ENCODE measurements at places on chromosomes 3 and 15. TPM values are rescaled to one million over a fixed set of nuclear protein-coding genes. Genes with fewer than 3 reads are reported as not detected.

HAUS2 gene
- total RNA-seq = 37.8 TPM

ARL13B gene
- 12.7 TPM for total RNA-seq

KNG1 gene
- not detected for total RNA-seq

CLRN1 gene
- total RNA-seq = not detected

C3orf85 gene
- not detected for total RNA-seq

CRELD1 gene
- total RNA-seq = 21.6 TPM

TMCO5A gene
- total RNA-seq = not detected

PRC1 gene
- total RNA-seq = 185 TPM

TTLL13 gene
- not detected for total RNA-seq

CSPG4 gene
- total RNA-seq = not detected

RASSF1 gene
- 27.0 TPM for total RNA-seq

WNT5A gene
- total RNA-seq = 0.25 TPM

CHST13 gene
- total RNA-seq = not detected

GATA2 gene
- total RNA-seq = 63.9 TPM

HIGD2B gene
- total RNA-seq = not detected

CD96 gene
- not detected for total RNA-seq

LARP6 gene
- total RNA-seq = 16.9 TPM

FOXB1 gene
- total RNA-seq = not detected

Measured in endothelial cell of umbilical vein (primary cell).